Forelimb muscle (tissue), 1 donor: ENCODE measurements at places on chromosomes 16 and 17.

DNA sequence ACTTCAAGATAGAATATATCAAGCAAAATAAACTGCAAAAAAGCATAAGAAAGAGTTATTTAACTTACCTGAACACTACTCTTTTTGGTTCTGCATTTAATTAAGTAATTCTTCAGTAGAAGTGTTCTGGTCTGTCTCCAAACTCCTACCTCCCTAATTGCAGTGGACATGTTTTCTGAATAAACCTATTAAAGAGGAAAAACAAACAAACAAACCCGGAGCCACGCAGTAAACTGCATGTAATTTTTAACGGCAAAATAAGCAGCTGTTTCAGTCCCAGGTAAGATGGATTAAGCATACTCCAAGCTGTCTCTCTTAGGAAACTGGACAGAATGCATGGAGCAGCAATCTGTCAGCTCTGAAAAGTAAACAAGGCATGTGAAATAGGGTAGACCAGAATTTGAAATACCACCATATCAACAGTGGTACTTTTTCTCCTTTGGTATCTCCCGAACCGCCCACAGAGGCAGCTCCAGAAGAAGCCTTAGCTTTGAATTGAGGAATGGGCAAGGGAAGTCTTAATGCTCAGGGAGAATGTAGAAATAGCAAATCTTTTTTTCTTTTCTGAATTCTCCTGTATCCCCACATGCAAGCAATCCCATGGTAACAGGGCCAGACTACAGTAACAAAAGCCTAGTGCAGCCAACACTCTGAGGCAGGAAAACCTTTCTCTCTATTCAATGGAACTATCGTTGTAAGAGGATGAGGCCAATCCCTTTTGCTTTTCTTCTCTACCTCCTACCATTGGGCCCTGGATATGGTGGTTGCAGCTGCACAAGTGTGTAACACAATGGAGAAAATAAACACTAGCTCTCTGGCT is 12.5 kb downstream of the ABCA5 start:
- no peak for DNase-seq

- no peak for DNase-seq
Measured at GRCh38 chr16:4006397-4006999, 109.7 kb downstream of the ADCY9 start.

DNA sequence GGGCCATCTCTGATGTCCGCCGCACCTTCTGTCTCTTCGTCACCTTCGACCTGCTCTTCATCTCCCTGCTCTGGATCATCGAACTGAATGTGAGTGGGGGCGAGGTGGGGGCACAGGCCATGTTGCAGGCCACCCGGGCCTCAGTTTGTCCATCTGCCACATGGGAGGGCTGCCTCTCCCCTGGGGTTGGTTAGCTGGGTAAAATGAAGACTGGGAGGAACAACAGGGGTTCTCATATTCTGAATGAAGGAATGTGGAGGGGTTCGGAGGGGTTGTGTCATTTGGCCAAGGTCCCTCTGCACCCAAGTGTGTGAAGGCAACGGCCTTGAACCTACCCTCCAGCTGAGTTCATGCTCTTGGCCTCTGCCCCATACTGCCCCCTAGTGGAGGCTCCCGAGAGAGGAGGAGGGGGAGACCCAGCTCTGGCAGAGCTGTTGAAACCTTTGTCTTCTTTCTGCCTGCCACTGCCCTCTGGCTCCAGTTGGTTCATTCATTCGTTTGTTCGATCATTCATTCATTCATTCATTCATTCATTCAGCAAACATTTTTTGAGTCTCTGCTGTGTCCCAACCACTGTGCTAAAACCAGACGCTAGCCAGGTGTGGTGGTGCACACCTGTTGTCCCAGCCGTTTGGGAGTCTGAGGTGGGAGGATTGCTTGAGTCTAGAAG is 11.4 kb upstream of the TCAP start:
- DNase-seq, result no peak

DNA sequence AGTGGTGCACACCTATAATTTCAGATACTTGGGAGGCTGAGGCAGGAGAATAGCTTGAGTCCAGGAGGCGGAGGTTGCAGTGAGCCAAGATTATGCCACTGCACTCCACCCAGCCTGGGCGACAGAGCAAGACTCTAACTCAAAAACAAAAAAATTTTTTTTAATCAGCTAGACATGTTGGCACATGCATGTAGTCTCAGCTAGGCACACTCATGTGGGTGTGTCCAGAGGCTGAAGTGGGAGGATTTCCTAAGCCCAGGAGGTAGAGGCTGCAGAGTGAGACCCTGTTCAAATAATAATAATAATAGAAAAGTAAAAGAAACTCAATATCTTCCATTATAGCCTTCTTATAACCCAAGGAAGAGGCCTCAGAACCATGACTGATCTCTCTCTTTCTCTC is 11.5 kb upstream of the ARHGAP17 start:
- no peak for DNase-seq

GRCh38 chr17:2571523-2572303 is 21.7 kb upstream of the PAFAH1B1 start:
- DNase-seq, result no peak

- DNase-seq, result no peak
Measured at GRCh38 chr17:9368631-9369030, 207.0 kb downstream of the STX8 start.

GRCh38 chr17:27525836-27526603 is 69.8 kb downstream of the KSR1 start:
- DNase-seq, result no peak

DNA sequence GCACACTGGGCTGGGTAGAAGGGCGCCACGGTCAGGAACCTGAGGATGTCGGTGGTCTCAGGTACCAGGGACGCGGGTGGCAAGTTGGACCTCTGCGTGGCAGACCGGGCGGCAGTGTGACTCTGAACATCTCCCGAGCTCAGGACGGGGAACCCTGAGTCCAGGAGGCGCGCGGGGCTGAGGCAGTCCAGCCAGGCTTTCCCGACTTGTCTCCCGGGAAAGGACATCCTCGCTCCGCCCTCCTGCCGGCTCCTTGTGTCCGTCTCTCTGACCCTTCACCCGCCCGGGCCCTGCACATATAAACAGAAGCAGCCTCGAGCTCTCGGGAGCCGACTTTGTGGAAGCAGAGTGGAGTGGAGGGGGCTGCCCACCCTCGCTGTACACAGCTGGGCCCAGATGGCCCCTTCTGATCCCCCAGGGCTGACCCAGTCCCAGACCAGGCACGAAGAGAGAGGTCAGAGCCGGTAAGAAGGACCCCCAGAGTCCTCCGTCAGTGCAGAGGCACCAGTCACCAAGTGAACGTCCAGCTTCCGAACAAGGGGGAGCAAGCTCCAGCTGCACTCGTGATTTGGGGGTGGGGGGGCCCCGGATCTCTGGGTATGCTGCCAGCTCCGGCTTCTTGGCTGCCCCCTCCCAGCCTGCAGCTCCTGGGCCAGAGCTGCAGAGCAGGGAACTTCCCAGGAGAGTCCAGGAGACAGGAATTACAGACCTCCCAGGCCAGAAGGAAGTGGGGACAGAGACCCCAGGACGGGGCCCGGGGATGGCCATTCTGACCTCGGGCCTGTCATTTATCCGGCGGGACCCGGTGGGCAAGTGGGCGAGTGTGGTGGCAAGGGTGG is 8.5 kb upstream of the P2RX1 start:
- DNase-seq, result no peak

DNA sequence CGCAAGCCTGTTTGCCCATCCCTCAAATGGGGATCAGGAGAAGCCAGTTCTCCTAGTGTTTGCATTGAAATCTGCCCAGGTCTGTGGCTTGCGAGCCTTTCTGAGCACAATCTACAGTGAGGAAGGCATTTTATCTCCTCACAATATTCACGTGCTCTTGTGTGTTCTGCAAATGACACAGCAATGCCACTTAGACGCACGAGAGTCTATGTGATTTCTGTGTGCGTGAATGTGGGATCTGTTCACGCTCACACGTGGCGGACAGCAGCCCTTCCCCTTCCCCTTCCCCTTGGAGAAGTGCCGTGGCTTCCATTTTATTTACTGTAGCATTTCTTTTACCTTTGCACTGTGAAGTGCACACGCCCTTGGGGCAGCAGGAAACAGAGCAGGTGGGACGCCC is 17.7 kb upstream of the CBFA2T3 start:
- no peak for DNase-seq

- no peak for DNase-seq
Measured at GRCh38 chr16:25279491-25279890, 21.8 kb upstream of the ZKSCAN2 start.

DNA sequence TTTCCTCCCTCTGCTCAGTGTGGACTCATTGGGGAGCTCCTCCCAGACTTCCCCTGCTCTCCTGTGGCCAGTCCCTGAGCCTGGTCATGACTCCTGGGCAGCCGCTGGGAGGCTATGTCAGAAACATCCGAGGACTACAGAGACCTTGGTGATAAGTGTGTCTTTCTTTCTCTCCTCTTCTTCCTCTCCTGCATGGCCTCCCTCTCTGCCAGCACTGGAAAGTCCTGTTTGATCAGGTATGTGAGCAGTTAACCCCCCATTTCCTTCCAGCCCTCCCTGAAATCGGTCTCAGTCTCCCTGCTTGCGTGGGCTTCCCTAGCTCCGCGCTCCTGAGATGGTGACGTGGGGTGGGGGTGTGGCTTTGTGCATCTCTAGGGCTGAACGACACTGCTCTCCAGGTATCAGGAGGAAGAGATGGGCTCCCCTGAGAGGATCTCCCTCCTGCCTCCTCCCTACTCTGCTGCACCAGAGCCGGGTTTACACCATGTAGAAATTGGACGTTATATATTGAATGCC is 2.1 kb downstream of the RHBDL3 start:
- no peak for DNase-seq

GRCh38 chr17:50260501-50260911 is 13.8 kb upstream of the TMEM92 start:
- DNase-seq, result no peak

DNA sequence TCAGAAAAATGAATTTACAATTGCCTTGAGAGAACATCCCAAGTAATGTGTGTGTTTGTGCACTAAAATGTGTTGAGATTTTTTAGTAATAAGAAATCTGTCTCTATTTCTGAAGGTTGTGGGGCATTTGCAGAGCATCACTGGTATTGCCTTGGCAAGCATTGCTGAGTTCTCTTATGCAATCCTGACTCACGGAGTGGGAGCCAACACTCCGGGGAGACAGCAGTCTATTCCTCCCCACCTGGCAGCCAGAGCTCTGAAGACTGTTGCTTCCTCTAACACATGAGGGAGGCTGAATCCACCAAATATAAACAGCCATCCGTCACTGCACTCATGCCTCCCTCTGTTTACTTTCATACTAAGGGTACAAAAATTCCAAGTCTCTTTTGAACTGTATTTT is 10.6 kb downstream of the CNTD1 start:
- no peak for DNase-seq

DNA sequence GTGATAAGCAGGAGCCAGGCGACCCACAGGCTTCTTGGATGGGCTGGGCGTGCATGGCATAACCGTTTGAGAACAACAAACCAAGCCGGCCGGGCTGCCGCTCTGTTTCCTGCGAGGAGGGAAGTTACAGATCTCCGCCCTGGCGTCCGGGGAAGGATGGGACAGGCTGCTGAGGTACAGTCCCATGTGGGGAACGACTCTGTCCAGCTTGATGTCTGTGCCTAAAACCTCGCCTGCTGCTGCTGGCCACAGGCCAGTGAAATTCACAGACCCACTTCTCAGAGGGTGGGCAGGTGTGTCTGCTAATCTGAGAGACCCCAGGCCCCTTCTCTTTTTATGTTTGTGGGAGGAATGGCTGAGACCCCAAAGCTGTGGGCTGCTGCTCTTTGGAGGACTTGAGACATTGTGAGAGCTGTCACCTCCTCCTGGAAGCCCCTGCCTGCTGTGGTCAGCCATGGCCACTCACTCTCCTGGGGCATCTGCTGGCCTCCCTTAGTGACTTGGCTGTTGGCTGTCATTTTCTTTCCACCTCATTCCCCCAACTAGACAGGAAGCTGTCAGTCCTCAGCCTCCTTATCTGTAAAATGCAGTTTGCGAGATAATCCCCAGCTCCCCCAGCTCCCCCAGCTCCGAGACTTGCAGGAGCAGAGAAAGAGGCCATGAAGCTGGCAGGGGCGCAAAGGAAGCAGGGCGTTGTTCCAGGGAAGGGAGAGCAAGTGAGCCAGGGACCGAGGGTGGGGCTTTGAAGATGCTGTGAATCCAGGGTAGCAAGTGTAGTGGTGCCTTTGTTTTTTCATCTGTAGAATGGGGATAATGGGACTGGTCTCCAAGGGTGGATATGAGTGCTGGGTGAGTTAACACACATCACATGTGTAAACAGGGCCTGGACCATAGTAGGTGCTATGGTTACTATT is 51.0 kb downstream of the CMIP start:
- no peak for DNase-seq

DNA sequence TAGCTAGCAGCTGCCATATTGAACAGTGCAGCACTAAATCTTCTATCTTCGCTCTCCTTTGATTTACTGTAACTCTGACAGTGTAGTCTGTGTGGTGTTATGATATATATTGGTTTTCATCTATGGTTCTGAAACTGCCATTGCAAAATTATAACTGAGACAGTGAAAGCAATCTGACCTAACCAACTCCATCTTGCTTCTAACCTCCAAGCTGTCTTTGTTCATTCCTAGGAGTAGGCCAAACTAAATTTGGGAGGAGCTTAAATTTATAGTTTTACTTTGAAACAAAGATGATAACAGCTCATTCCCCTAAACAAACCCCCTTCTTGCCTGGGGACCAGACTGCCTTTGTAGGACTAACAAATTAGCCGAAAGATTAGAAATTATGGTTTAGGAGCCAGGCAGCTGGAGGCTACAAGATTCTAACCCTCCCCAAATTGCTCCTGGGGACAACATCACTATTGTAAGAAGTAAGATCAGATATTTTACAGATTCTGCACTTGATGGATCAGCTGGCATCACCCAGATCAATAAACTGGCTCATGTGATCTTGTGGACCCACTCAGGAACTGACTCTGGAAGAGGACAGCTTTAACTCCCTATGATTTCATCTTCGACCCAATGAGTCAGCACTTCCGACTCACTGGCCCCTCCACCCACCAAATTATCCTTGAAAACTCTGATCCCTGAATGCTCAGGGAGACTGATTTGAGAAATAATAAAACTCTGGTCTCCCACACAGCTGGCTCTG is 47.0 kb upstream of the FBXO47 start:
- DNase-seq, result no peak
